Aorta (tissue), 5 donors: ENCODE measurements at places on chromosomes 4 and X. TPM values are rescaled to one million over a fixed set of nuclear protein-coding genes. Genes with fewer than 3 reads are reported as not detected.

DNA sequence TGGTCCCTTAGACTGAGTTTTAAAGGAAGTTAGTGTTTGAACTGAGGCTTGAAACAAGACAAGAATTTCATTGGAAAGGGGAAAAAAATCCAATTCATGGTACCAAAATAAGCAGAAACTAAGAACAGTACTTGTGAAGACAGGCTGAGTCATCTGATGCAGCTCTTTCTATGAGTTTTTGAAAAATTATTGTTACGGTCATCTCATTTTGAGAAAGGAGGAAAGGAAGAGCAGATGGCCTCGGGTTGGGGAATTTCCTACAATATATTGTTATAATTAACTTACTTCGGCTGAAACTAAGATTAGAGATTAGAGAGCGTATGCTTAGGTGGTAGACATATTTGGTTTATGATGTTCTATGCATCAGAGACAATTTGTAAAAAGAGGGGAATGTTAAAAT, 2164.8 kb upstream of the AGA start:
- DNase-seq, result no peak

- DNase-seq, result no peak
Measured at GRCh38 chr4:11564021-11564420, 135.3 kb upstream of the HS3ST1 start.

Gene SEPTIN11
- 120 TPM for total RNA-seq

GRCh38 chr4:118351851-118352827, 664 bp downstream of the PRSS12 start:
- DNase-seq, result no peak

DNA sequence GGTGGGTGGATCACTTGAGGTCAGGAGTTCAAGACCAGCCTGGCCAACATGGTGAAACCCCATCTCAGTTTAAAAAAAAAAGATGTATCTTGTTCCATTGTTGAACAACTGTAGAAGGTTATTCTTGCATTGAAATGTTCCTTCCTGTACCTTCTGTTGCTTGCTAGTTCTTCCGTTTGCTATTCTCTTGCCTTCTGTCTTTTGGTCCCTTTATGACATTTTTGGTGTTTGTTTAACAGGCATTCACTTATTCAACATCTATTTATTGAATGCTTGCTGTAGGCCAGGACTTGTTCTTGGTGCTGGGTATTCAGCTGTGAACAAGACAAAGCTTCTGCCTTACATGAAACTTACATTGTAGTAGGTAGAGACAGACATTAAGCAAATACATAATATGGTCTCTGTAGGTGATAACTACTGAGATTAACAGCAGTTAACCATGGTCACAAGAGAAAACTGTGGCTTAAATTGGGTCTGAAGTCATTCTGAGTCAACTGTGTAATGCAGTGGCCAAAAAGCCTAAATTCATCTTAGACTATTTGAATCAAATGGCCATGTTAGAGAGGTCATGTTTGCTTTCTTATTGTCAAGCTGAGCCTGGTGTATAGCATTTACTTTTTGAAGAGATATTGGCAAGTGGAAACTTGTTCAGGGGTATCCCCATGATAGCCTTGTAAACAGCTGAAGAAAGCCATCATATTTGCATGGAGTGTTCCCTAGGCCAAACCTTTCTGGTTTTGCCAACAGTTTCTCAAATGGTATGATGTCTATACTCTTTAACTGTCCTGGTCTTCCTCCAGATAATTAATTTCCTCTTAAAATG, 35.6 kb downstream of the GAB1 start:
- no peak for DNase-seq
